NCI-H345 (cell line): ENCODE measurements at places on chromosomes 2 and 18.
A peak's percentile ranks its signal among the peaks of the same experiment; 100 is the strongest.

DNA sequence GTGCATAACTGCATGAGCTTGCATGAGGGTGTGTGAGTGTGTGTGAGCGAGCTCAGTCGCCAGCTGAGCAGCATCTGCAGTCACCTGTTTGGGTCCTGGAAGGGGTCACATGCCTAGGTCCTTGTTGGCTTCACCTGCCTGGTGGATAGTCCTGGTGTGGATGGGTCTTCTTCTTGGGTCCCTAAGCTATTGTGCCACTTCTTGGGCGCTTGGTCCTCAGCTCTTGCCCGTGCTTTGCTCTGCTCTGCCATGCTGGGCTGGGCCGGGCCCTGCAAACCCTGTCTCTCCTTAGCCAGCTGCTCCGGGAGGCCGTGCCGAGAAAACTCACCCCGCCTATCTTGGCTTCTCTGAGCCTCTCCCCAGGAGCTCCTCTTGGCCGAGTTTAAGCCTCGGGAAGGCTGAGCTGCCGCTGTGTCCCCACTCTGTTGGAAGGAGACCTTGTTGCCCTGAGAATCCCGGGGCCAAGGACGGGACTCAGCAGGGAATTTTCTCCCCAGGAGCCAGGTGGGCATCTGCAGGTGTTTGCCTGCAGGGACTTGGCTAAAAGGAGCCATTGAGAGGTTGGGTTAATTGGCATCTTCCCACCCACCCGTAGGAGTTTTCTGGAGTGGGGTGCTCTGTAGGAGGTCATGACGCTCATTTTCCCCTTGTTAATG is 300.8 kb downstream of the NDUFA10 start:
- DNase-seq: no peak

DNA sequence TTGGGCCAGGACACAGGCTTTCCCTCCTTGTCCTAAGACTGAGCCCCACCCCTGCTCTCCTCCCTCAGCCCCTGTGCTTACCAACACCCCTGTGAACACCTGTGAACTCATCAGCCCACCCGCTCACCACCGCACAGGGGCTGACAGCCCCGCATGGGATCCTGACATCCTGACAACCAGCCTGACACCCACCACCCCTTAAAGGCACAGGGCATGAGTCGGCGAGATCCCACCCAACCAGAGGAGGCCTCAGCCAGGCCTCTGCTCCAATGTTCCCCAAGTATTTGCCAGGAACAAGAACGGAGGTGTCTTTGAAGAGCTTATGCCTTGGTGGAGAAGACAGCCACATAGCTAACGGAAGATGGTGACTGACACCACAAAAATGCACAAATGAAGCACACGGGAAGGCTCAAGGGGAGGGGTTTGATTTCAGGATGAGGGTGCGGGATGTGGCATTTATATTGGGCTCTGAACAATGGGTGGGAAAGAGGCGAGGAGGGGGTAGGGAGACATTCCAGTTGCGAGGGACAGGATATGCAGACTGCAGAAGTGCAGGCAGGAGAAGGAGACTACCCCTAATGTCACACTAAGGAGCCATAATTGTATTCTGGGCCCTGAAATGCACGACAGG is 11.0 kb downstream of the RAB11FIP5 start:
- no peak for DNase-seq

DNA sequence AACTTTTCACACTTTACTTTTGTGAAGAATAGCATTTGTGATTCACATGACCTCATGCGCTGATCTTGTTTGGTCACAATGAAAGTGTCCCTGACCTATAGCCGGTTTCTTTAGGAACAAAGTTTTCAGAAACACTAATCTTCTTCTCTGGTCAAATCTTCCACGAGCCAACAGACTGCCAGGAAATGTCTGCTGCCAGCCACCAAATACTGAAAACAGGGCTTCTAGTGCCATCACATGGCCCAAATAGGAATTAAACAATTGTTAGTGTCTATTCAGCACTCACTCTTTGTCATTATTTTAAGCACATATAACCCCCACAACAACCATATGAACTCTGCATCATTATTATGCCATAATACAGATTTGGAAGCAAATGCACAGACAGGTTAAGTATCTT is 286.5 kb upstream of the SYT4 start:
- DNase-seq: peak; percentile 51

- no peak for DNase-seq
These were observed 73.2 kb upstream of the BOD1L2 start for GRCh38 chr18:57073501-57074187.
